ENCODE measurements at places on chromosomes 6 and 20.

- DNase-seq: no peak
Measured at GRCh38 chr20:25510202-25510601, 75.1 kb downstream of the NINL start.

GRCh38 chr20:43838703-43839060 lies 76.0 kb upstream of the TOX2 start:
- DNase-seq: no peak

DNA sequence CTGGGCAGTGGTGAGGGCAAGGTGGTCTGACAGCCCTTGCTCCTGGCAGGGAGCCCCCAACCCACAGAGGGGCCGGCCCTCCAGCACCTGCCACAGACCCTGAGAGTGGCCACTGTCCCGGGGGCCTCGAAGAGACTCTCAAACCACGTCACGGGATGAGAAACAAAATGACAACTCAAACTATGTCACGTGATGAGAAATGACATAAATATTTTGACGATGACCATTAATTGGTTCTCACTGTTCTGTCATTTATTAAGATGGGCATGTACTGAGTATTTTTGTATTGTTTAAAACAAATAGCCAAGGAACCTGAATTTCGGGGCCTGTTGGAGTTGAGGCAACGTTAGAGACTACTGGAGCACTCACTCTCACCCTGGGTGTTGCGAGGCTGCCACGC lies 135.5 kb downstream of the WDR27 start:
- DNase-seq: no peak

GRCh38 chr6:56062836-56063235 lies 184.5 kb downstream of the COL21A1 start:
- no peak for DNase-seq

- peak; percentile 24 for DNase-seq
Measured at GRCh38 chr6:28586962-28587745, 61.5 kb downstream of the GPX5 start.

DNA sequence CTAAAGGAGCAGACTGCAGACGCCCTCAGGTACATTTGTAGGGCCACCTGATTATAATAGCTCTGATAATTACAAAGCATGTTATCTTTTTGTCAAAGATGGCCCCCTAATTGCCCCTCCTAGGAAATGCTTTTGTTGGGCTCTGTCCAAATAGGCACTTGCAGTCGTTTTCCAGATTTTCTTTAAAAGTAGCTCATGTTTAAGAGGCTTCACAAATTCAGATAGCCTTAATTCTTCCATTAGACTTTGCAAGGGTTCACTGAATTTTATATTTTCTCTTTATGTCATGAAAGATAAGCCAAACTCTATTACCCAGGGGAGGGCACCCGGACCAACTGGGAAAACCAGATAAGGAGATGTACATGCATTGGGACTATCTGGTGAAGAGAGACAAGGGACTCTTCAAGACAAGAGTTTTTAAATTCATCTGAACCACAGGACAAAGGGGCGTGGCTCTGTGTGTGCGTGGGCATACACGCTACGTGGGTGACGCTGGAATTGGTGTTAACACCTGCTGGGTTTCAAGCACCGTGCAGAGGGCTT lies 95.6 kb downstream of the TOX2 start:
- no peak for DNase-seq

- no peak for DNase-seq
Measured at GRCh38 chr6:2973676-2974075, 2.3 kb upstream of the SERPINB6 start.

- DNase-seq: no peak
Measured at GRCh38 chr20:62911701-62912280, 14.5 kb downstream of the DIDO1 start.

DNA sequence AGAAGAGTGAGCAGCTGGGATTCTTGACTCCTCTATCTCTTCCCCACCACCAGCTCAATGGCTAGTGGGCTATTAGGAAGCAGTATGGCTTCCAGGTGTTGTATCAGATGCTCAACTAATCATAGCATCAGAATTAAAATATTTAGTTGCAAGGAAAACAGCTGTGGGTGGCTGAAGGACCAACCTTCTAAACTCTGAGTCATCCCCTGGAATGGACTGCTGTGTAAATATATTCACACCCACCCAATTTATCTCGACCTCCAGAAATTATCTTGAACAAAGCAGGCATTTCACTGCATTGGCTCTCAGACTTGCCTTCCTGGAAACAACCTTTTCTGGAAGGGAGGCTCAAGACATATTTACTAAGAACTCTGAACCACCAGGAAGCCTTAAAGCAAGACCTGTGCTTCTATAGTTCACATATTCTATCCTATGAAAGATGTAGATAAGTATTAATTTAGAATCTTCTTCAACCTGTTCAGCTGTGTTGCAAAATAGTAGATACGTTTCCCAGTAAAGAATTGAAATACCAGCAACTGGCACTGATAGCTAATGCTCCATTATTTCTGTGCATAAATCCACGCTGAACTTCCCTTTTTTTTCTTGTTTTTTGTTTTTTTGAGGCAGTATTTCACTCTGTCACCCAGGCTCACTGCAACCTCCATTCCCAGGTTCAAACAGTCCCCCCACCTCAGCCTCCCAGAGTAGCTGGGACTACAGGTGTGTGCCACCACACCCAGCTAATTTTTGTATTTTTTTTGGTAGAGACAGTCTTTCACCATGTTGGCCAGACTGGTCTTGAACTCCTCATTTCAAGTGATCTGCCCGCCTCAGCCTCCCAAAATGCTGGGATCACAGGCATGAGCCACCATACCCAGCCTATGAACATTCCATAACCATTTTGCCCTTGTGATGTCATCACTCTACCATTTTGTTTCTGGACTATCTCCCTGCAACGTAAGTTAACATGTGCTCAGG lies 56.9 kb upstream of the CD2AP start:
- no peak for DNase-seq

GRCh38 chr6:14770572-14770971 lies 475.3 kb upstream of the JARID2 start:
- DNase-seq: no peak

GRCh38 chr6:45187836-45188235 lies 140.3 kb upstream of the RUNX2 start:
- no peak for DNase-seq

- no peak for DNase-seq
Measured at GRCh38 chr6:130076512-130076911, 58.1 kb downstream of the L3MBTL3 start.

DNA sequence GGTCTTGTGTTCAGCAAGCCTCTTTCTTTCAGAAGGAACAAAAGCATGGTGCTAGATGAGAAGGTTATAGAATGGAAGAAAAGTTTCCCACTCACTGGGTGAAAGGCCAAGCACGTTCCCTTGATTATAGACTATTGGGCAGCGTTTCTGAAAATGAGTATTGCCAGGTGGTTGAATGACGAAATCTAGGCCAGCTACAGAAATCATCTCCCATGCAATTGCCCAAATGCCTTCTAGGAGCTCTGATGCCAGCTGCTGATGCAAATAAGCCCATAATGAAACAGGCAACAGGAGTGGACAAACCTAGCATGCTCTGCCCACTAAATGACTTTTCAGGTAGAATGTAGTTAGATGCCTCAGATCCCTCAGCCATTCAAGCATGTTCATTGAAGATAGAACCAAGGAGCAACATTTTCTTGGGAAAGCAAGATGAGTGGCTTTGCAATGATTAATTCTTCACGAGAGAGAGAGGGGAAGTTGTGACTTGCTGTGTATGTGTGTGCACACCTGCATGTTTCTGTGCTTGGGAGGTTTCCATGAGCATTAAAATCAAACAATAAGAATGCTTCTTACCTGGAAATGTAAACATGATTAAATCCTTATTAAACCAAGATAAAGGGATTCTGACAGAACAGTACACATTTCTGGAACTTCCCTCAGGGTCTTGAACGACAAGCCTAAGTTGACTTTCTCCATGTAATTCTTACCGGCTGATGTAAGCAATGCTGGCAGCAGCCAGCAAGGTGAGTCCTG lies 43.6 kb downstream of the ADTRP start:
- DNase-seq: no peak

- DNase-seq: no peak
Measured at GRCh38 chr6:25157842-25158241, 121.3 kb upstream of the CARMIL1 start.

DNA sequence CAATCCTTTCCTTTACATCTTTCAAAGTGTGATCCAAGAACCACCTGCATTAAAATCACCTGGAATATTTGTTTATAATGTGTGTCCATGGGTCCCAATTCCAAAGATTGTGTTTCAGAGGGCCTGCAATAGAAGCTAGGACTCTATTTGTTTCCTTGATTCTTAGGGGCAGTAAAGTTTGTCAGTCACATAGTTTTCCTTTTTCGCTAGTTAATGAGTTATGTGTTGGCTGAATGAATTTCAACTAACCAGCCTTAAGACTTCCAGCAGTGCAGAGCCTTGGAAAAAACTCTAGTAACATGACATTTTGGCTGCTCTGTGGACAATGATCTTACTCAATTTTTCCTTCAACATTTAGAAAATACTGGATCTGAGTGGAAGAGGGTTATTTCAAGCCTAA lies 11.3 kb downstream of the FAM217A start:
- no peak for DNase-seq

DNA sequence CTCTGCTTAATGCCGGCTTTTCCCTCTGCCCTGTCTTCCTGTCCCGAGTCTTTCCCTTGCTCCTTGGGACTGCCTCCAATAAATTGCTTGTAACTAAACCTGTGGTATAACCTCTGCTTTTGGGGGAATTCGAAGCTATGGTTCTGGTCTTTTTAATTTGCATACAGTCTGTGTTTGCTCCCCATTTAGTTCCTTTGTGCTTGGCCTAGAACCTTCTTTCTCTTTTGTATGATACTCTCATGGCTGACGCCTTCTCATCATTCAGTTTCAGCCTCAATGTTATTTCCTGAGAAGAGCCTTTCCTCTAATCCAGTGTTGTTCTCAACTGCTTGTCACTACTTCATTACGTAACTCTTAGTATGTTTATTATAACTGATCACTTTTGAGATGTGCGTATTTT lies 248.0 kb downstream of the PHF3 start:
- no peak for DNase-seq

DNA sequence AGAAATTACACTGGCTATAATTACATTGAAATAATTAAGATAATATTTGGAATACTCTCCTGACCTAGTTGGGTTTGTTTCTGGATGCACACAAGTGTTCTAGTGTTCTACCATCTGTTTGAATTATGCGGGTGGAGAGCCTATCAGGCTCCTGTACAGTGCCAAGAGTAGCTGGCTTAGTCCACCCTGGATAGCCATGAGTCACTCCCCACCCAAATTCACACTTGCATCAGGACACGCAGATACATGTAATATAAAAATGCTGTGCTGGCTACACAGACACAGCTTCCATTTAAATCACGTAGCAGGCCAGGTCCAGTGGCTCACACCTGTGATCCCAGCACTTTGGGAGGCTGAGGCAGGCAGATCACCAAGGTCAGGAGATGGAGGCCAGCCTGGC lies 686.2 kb upstream of the SLC35B3 start:
- DNase-seq: no peak

- no peak for DNase-seq
Measured at GRCh38 chr6:14288910-14289309, 171.3 kb downstream of the CD83 start.

- DNase-seq: no peak
Measured at GRCh38 chr6:107684996-107685395, 139.1 kb downstream of the SCML4 start.

- DNase-seq: no peak
Measured at GRCh38 chr20:17823409-17824144, 123.8 kb downstream of the BANF2 start.

- DNase-seq: no peak
Measured at GRCh38 chr6:54262971-54263370, 45.3 kb upstream of the TINAG start.

DNA sequence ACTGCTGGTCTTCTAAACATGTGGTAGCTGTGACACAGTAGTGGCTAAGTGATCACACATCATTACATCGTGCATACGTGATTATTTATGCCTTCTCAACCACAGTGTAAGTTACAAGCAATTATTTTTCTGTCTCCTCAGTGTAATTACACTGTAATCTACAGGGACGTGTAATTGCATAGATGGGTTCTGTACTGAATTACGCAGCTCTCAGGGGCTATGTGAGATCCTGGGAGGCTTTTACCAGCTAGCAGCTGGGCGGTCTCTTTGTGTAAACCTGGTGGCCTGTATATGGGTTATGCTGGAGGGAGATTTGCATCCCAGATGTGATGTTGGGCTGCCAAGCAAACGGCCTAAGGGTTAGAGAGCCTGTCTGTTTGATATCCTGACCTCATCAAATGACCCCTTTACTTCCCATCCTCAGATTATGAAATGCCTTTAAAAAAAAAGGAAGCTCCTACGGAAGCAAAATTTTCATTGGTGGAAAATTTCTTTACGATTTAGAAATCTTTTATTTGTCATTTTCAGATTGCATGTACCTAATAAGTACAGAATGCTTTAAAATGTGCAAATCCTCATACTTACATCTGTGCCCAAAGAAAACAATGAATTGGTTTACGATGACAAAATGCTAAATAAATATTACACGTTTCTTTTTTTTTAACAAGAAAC lies 402.8 kb upstream of the JAG1 start:
- no peak for DNase-seq

- no peak for DNase-seq
Measured at GRCh38 chr20:10565922-10566897, 107.6 kb downstream of the JAG1 start.

GRCh38 chr6:164062872-164063271 lies 648.4 kb downstream of the QKI start:
- DNase-seq: no peak

DNA sequence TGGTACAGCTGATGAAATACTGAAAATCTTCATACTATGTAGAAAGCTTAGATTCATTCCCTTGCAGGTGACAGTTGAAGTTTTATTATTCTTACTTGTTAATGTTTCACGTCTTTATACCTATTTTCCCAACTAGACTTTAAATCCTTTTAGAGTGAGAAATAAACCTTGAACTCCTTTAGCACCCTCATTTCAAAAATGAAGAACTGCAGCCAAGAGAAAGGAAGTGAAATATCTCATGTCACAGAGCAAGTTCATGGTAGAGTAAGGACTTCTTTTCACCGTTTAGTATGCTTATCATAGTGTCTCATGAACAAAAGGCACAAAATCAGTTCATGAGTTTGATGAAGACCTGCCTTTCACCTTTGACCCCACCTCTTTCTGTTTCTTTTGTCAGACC lies 38.5 kb downstream of the ORC3 start:
- DNase-seq: no peak

DNA sequence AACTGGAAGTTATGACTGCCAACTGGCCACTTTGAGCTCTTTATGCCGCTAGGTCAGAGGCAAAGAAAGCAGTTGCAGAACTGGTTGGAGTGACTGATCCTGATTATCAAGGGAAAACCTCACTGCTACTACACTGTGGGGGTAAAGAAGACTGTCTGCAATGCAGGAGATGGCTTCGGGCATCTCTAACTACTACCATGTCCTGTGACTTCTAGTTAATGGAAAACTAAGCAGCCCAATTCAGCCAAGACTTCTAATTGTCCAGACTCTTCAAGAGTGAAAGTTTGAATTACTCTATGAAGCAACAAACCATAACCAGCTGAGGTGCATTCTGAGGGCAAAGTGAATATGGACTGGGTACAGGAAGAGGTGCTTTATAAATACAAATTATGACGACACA lies 773.6 kb upstream of the SLC35B3 start:
- DNase-seq: no peak

All from T follicular helper cell (primary cell).